ENCODE measurements at places on chromosomes 13 and 19.

DNA sequence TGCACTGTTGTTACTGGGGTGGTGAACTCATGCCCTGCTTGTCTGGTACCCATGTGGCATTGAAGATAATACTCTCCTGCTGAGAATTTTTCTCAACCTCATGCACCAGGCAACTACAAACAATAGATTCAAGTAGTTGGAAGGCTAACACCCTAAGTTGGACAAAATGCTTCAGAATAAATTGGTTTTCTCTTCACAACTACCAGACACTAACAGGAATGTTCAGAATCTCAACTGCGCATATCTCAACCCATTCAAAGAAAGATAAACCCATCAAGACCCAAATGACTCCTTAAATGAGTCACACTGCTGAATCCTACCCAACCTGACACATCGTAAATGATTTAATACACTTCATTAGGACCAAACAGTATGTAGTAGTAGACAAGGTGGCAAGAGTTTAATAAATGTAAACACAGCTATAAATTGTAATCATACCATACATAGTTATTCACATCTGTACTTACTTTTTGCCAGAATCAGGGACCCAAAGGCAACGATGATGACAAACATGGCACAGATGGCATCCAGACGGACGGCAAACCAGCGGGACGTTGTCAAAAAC is 227.4 kb downstream of the ABCC4 start:
- DNase-seq, result no peak

DNA sequence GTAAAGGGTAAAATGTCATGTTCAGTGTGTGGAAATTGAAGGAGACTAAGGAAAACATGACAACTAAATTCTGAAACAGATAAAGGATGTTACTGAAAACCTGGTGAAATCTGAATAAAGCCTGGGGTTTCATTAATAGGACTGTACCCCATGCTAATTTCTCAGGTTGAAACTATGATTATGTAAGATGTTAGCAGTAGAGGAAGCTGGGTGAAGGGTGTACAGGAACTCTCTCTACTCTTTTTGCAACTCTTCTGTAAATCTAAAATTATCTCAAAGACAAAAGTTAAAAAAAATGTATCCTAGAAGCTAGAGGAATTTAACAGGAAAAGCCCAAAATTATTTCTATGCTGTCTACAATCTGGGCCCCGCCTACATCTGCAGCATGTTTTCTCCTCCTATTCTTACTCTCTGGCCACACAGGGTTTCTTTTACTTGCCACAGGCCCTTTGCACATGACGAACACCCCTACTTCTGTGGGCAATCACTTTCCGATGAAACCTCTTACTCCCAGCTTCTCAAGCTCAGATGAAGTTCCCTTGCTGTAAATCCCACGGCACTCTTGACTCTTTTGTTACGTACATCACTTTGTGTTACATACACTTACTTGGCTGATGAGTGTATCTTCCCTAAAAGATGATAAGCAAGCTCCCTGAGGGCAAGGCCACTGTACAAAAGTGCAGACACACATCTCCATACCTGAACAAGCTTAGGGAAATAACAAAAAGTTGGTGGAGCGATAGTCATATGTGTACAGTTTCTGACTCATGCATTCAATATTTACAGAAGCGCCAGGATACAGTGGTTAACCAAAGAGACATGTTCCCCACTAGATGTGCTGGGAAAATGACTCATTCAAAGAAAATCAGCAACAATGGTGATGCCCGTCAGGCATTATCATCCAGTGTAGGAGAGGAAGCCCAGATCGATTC is 32.6 kb downstream of the RUBCNL start:
- peak; percentile 36 for DNase-seq

- DNase-seq, result no peak
These were observed at the start of gene SLC10A2 for GRCh38 chr13:103066079-103066780. Gene SLC10A2, minus strand, starts transcription at chr13:103066417. Its CDS starts 168 bp downstream, at chr13:103066249.

- no peak for DNase-seq
These were observed 11.7 kb downstream of the ELL start for GRCh38 chr19:18510216-18510615.

DNA sequence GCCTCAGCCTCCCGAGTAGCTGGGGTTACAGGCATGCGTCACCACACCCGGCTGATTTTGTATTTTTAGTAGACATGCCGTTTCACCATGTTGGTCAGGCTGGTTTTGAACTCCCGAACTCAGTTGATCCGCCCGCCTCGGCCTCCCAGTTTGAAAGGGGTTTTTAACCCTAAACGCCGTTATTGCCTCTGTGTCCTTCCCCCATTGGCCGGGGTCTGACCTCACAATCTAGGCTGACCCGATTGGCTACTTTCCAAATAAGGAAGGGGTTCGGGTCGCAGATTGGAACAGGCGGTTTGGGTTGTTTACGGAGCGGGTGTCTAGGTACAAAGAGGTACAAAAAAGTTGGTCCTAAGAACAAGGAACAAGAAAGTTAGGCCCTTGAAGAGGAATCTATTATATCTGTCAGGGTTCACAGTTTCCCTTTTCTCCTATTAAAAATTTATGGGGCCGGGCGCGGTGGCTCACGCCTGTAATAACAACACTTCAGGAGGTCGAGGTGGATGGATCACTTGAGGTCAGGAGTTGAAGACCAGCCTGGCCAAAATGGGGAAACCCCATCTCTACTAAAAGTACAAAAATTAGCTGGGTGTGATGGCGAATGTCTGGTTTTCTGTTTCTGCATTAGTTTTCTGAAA is 1.0 kb downstream of the ZNF253 start:
- DNase-seq, result no peak

- no peak for DNase-seq
These were observed 427.2 kb downstream of the GPC6 start for GRCh38 chr13:93653776-93654175.

DNA sequence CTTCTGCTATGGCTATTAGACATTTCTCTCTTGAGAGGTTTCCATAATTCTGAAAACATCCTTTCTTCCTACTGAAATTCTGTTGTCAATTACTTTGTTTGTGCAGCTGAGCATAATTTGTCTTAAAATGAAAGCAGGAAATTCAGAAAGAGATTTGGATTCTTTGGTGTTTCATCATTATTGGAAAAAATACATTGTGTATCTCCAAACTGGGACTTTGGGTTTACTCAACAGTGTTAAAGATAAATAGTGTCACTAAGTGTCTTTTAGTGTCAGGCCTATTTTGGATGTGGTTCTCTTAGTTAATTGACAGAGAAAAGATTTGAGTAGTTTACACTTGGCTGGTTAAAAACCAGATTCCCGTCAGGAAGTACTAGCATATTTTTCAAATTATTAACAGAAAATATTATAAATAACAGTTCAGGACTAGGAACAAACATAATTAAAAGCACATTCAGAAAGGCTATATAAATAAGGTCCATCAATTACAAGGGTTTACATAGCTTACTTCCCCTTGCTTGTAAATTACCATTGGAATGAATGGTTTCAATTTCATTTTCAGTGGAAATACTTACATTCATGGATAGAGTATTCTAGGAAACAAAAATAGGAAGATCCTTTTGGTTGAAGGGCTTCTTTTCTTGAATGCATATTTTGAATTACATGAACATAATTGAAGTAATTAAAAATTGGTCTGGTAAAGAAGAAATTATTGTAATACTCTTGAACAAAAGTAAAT is 483.1 kb downstream of the GPC6 start:
- no peak for DNase-seq

GRCh38 chr13:80469105-80469852 is 128.4 kb upstream of the SPRY2 start:
- no peak for DNase-seq
